GM12891 (cell line): ENCODE measurements at places on chromosomes 6 and 20.
A peak's percentile ranks its signal among the peaks of the same experiment; 100 is the strongest.

GRCh38 chr6:65798280-65799014, 91.4 kb upstream of the EYS start:
- no peak for DNase-seq

DNA sequence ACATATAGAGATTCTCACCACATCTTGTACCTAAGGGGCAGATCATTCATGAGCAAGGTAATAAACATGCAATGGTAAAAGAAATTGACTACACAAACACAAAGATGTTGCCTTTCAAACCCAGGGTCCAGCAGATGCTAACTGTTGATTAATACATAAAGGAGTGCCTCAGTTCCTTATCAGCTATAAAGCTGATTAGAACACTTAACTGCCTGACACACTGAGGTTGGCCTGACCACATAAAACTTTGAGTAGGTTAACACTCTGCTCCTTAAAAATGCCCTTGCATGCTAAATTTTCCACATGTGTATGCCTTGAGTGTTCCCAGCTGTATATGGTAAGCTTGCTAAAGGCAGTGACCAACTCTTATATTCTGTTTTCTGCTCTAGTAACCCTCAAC, 14.9 kb downstream of the CRISP2 start:
- DNase-seq: no peak

DNA sequence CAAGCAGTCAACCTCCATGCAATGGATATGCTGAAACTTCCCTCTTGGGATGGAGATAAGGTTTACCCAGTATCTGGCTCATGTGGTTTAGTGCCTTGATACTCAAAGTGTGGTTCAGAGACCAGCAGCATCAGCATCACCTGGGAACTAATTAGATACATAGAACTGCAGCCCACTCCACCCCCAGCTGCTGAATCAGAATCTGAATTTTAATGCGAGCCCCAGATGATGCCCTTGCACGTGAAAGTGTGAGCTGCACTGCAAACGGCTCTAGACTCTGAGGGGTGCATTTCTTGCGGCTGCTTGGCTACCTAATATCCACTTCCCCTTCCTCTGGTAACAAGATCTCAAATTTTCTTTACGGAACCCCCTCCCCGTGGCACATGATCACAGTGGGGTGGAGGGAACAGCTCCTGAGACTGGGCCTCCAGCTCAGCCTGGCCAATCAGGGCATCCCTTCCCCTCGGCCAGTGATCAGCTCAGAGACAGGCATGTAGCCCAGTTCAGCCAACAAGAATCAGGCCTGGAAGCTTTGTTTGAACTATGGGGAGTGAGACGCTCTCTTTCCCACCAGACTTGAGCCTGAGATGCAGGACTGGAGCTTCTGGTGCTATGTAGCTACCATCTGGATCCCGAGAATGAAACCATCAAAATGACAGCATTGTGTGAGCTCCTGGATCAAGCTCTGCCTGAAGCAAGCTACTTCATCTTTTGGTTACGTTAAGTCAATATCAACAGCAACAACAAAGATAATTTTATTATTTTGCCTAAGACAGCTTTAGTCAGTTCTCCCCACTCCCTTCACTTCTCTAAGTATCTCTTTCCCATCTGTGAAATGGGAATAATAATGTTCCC, 12.8 kb downstream of the KCNK15 start:
- no peak for DNase-seq

DNA sequence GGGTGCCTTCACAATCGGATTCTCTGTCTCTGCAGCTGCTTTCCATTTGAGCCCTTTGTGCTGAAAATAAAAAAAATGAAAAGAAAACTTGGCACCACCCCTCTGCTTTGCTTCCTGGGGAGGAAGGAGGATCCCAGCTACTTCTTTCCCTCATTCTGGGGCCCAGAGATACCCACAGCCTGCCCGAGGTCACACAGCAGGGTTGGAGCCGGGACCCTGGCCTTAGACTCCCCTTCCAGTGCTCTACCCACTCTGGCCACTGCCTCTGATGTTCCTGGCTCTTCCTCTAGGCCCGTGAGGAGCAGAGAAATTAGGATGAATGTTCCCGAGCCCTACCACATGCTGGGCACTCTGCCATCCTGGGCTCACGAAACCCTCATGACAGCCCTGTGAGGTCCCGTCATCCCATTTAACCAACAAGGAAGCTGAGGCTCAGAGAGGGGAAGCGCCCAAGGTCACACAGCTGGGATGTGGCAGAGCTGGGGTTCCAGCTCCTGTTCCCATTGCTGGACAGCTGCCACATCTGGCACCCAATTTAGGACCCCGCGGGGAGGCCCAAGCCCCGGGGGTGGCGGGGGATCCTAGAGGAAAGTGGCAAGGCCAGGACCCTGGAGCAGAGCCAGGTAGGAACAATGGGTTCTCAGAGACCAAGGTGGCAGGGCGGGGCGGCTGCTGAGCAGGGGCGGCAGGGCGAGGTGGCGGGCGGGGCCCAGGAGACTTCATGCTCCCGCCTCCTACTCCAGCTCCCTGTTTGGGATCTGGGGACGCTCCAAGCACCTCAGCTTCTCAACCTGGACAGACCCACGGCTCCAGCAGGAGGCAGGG, 76.6 kb downstream of the CEBPB start:
- no peak for DNase-seq

DNA sequence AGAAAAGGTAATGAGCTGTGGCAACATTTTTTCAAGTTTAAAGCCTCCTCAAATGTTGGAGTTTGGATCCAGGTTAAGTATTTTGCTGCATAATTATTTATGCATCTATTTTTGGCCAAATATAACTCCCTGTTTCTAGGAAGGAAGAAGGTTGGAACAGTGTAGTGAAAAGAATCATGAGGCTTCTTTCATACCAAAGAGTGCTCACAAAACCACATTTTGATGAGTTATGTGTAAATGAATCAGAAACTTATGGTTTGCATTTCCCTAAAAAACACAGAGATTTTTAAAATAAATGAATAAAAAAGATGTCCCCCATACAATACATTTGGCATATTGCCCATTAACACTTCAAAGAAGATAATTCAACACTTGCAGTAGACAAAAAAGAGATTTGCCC, 246.9 kb upstream of the PRDM1 start:
- DNase-seq: no peak

DNA sequence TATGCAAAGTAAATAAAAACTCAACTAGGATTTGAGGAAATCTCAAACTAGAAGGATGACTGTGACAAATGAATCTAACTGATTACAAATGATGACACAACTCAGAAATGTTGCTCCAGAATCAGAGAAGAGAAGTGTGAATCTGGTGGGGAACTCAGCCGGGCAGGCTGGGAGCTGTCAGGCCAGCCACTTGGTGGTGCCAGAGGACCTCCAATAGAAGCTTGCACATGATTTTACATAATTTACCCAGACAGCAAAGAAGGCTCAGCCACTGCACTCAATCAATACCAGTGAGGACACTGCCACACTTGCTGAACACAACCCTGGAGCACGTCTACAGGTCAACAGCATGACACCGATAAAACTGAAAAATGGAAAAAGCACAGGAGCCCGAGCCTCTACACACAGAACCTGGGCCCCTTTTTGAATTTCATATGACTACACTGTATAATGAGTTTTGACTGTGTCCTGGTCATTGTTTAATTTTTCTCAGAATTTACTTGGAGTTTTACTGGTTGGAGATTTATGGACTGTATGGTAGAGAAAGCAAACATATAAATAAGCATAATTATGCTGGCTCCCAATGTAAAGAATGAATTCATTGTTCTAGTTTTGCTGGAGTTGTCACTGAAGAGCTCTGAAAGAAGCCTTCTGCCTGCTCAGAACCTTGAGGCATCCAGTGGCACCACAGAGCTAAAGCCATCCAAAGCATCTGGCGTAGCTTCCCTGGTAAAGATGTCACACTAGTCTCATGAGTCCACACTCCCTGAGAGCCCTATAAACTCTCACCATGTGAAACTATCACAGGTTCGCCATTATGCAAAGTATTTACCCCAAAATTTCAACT, 296.5 kb downstream of the THBS2 start:
- DNase-seq: peak; percentile 45

GRCh38 chr20:58546416-58546711, 31.2 kb upstream of the APCDD1L start:
- no peak for DNase-seq

GRCh38 chr6:70954750-70955149, 2.1 kb downstream of the B3GAT2 start:
- DNase-seq: no peak

- no peak for DNase-seq
Observed at GRCh38 chr6:37242429-37243052, 15.0 kb upstream of the TBC1D22B start.

DNA sequence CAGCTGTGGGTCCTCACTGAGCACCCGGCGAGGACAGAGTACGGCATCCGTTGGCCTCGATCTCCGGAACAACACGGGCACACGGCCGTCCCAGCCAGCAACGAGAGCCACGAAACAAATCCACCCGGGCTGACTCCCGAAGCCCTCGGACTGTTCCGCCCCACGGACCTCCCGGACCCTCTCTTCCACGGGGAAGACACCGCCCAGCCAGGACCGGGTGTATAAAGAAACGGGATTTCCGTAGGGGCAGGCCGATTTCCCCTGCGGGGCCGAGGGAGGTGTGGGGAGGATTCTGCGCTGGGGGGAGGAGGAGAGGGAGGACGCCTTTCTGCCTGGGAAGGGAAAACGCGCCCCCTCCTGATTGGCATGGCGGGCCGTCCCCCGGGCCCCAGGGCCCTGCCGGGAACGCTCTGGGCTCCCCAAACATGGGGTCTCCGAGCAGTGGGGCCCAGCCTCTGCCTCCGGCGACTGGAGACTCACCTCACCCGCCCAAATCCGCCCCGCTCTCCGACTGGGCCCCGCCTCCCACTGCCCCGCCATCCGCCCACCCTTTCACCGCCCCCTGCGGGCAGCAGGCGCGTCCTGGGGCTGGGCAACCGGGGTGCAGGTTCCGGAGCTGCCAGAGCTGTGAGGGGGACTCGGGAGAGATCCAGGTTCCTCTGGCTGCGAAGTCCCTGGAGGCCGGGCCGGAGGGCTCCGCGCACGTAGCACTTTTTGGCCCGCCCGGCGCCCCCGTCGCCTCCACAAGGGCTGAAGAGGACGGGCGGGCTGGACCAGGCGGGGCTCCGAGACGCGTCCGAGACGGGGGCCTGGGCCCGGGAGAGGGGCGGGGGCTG, 679 bp upstream of the PPDPF start:
- DNase-seq: no peak

DNA sequence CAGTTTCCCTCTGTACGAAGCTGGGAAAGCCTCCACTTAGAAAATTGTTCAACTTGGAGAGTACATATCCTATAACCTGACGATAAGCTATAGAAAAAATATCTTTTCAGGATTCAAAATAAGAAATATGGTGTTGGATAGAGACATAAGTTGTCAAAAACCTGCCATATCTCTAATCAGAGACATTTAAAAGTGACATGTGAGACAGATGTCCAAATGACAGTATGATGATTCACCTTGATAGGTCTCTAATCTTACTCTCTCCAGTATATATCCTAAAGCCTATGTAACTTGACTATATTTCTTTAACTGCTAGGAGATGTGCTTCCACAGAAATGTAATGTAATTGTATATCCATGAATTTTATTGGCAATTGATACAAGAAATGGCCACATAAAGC, 932.4 kb upstream of the MAN1A1 start:
- no peak for DNase-seq

DNA sequence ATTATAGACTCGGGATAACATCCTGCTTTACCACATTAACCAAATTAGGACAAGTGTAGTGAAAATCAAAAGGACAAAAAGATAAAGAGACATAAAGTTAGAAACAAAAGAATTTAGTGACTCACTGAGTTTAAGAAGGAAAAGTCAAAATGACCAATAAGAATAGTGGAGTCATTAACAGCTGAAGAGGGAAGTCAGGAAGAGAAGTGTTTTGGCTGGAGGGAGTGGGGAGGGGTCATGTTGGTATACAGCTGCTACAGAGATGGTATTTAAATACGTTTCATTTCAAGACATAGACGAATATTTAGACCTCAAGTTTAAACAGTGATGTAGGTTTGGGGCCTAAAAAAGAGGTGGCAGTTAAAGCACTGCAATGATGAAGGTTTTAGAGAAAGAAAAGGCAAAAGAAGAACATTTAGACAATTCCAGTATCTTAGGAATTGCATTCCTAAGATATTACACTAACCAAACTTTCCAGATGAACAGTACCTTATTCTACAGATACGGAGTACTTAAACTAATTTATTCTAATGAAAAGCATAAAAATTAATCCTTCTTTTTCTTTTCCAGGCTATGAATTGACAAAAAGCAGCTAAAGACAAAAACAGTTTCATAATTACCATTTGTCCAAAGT, 10.6 kb downstream of the FKBP5 start:
- DNase-seq: no peak

GRCh38 chr6:16184129-16184528, 54.3 kb upstream of the GMPR start:
- no peak for DNase-seq

DNA sequence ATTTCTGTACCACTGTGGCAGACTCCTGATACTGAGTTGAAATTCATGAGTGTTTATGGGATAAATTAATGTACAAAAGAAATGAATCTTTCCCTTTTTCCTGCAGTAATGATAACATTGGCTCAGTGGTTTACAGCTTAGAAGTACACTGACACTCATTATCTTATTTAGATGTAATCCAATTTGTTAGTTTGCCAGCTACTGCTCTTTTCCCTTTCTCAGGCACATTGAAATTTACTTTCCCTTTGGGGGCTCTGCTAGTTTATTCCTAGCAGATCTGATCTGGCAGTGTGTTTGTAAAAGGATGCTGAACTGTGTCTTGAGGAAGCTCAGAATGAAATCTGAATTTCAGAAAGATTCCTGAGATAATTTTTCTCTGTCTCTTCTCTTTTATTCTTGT, 3.0 kb downstream of the CEP250 start:
- DNase-seq: no peak

DNA sequence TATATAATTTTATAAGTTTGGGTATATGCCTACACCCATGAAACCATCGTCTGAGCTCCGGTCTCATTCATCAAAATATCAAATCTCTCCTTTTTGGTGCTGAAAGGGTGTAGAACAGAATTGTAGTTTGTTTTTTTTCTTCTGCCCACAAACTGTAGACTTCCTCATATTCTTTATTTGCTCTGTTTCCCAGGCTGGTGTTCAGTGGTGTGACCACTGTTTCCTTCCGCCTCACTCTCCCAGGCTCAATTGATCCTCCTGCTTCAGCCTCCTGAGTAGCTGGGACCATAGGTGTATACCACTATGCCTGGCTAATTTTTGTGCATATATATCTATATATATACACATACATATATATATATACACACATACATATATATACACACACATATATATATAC, 139.6 kb upstream of the HCRTR2 start:
- no peak for DNase-seq

DNA sequence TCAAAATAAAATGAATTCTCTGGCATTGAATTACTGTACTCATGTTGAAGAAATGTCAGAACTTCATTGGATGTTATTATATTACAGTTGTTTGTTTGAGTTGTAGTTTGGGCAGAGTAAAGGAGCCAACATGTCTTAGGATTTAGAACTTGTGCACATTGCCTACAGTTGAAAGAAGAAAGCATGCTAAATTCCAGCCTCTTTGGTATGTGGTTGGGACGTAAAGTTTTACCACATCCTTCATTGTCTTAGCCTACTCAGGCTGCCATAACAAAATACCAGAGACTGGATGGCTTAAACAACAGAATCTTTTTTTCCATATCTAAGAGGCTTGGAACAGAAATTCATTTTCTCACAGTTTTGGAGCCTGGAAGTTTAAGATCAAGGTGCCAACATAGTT, 42.4 kb downstream of the HFE start:
- no peak for DNase-seq

GRCh38 chr6:99822741-99823512, 171.1 kb downstream of the MCHR2 start:
- peak; percentile 23 for DNase-seq
